ENCODE measurements at places on chromosomes 11 and 22.

DNA sequence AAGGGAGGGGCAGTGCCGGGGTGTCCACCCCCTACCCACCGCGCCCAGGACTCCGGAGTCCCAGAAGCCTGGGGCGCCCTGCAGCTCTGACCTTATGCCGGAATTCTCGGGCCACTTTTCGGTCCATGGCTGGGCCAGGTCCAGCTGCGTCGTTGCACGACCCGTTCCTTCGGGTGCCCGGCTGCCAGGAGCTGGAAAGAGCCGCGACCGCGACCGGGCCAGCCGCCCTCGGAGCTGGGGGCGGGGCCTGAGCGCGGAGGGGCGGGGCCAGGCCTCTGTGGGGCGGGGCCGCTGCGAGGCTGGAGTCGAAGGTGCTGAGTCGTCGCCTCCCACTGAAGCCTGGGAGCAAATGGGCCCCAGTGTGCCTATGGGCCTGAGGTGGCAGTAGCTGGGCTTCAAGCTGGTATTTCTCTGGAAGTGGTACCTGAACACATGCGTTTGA, at the start of gene USH1C:
TSS of gene USH1C (minus strand) at position 236 of the 442 bp plus-strand sequence. CDS start at position 127, 109 bp downstream.
- no peak for DNase-seq

GRCh38 chr11:4466131-4466870, 16.1 kb upstream of the OR52K1 start:
- peak; percentile 47 for DNase-seq

DNA sequence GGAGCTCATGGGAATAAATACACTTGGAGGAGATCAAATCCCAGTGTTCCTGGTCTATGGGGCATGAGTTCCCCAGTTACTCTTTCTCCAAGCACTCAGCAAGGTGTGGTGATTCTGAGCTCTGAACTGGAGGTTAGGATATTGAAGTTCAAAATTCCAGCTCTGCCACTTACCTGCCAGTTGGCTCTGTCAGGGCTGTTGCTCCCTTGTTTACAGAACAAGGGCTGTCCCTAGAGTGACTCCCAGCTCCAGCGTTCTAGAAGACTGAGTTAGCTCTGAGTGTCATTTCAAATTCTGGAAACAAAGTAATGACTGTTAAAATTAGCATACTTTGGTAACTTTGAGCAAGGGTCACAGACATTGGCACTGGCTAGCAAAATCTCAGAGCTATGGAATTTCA, 69.7 kb upstream of the ZBED5 start:
- no peak for DNase-seq

- DNase-seq: no peak
These were observed 64.0 kb upstream of the CAPRIN1 start for GRCh38 chr11:33987545-33987944.

GRCh38 chr11:93541884-93542810, 1.0 kb downstream of the SMCO4 start:
- DNase-seq: no peak

- DNase-seq: no peak
These were observed 77.4 kb upstream of the WNT7B start for GRCh38 chr22:46054091-46055073.

- DNase-seq: no peak
These were observed 456 bp downstream of the AAMDC start for GRCh38 chr11:77821349-77821851.

DNA sequence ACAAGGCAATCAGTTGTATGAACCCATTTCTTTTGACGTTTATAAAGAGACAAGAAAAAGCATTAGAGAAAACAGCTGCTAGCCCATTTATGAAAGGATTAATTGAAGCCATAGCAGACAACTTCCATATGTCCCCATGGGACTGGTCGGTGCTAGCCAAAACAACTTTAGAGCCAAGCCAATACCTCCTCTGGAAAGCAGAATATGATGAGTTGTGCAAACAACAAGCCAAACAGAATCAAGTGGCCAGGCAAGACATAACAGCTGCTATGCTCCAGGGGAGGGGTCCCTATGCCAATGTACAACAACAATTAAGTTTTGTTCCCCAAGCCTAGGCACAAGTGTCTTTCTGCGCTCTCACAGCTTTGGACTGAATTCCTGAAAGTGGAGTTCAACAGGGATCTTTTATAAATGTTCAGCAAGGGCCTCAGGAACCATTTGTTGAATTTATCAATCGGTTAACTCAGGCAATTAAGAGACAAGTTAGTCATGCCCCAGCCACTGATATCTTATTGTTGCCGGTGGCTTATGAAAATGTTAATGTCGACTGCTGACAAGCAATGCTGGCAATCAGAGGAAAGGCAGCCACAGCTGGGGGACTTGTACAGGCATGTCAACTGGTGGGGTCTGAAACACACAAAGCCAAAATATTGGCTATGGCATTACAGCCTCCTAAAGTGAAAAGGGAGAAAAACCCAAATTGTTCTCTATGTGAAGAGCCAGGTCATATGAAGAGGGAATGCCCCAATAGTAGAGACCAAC, 1593.1 kb upstream of the TENM4 start:
- no peak for DNase-seq

DNA sequence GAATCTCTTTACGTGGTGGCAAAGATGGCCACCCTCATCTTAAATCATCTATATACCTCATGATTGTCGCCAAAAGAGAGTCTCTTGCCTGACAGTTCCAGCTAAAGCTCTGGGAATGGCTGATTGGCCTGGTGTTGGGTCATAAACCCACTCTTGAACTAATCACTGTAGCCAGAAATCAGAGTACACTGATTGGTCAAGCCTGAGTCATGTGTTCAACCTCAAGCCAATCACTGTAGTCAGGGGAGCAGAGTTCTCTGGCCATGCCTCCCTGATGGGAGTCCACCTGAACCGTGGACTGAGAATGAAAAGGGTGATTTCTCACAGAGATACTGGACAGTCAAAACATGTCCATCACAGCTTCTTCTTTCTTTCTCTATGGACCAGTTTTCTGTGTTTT, 45.8 kb downstream of the RCN1 start:
- DNase-seq: no peak

- DNase-seq: no peak
These were observed 58.2 kb downstream of the WNT7B start for GRCh38 chr22:45918459-45919370.

DNA sequence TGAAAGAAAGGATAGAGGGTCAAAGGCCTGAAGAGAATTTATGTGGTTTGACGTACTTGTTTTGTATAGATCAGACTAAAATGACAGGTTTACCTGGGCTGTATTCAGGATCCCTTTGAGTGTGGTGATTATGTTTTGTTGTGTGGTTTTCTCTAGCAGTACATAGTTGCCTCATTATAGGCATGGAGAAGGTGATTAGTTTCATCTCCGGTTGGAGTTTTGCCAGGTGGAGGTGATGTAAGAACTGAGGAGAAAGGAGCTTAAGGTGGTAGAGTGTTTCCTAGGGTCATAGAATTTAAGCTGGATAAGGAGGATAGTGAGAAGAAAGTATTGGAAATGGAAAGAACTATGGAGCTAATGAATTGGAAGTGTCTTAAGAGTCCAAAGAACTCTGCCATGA, 229.0 kb downstream of the TMEM135 start:
- no peak for DNase-seq

GRCh38 chr22:39306456-39307361, 12.7 kb downstream of the RPL3 start:
- DNase-seq: no peak

GRCh38 chr11:40401132-40401853, 1058.2 kb downstream of the LRRC4C start:
- no peak for DNase-seq

DNA sequence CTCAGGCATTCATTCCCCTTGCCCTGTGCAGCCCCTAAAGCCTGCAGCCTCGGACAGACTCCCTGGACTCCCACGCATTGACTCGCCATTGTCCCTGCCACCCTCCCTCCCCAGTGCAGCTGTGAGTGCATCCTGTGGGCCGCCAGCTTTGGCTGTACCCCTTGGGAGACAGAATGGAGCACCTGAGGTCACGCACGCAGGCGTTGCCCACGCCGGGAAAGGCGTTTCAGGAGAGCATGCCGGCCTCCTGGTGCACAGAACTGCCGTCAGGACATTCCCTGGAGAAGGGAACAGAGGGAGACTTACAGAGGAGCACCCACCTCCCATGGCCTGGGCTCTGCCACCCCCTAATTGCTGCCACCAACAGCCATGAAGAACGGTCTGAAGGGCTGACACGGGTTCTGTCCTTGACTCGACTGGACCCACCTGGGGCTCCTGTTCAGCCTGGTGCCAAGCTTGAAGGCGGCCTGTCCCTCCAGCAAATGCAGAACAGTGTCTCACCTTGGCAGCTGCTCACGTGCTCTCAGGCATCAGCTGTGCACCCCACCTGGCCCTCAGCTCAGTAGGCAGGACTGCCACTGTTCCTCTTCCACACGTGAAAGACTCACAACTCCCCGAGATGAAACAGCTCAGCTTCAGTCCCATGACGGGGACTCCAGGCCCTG, 503.8 kb downstream of the BRD1 start:
- no peak for DNase-seq

GRCh38 chr22:25650833-25651232, 86.4 kb downstream of the GRK3 start:
- no peak for DNase-seq

GRCh38 chr11:125372088-125372487, 124.0 kb downstream of the FEZ1 start:
- no peak for DNase-seq

DNA sequence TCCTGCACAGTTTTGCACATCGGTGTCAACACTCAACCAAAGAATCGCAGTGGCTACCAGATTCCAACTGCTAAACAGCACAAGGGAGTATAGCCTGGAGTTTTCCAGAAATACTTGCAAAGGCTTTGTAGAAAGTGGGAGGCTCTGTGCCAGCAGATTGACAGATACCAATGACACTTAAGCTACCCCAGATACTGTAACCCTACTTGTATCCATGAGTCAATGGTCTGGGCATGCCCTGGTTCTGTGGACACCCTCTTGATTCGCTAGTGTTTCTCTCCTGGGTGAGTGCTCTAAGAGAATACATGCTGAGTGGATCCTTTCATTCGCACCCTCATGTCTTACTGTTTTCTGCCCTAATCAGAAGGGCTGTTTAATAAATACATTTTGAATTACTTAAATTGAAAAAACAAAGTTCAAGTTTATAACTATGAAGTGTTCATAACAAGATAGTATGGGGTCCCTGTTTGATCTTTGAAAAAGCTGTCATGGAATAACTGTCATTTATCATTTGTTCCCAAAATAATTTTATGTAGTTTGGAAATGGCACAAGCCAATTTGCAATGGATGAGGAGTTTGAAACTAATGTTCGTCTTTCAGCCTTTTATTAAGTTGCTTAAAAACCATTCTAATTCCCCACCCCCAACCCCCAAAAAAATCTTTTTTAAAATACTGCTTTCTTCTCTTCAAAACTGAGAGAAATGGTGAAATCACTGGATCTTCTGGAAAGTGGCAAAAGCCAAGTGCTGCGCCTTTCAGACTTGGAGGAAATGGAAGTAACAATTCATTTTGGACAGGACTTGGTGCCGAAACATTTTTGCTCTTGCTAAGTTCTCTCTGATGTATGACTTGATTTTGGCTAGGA, 600.5 kb upstream of the TENM4 start:
- no peak for DNase-seq

- no peak for DNase-seq
These were observed 197.8 kb downstream of the MN1 start for GRCh38 chr22:27603800-27604144.

DNA sequence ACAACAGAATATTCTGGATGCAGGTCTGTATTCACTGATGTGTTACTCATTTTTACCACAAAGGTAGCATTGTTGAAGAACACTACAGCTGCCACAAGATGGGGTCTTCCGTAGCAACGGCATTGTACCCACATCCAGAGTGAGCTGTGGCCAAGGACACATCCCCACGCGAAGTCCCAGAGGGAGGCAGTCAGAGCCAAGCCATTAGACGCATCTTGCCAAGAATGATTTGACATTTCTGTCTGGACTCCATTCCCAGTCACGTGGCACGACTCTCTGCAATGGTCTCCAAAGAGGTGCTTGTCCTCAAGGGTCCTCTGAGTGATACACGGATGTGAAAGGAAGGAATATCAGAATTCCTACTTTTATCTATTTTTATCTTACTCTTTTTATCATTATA, 15.5 kb downstream of the OPCML start:
- DNase-seq: no peak

GRCh38 chr11:2377511-2378443, 667 bp downstream of the CD81 start:
- peak; percentile 85 for DNase-seq

DNA sequence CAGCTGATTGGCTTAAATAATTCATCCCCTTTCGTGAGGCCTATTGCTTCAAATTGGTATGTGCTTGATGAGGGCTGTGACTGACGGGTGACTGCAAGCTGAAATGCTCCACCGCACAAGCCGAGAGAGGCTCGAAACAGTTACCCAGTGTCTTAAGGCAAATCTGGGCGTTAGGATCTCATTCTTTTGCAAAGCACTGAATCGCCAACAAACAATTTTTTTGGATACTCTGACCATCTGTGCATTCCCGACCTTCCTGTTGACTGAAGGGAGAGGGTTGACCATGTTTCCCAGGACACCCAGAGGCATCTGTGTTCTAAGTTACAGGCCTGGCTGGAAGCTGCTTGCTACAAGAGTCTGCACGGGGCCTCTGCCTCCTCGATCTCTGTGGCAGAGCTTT, 32.1 kb downstream of the CACNG2 start:
- peak; percentile 37 for DNase-seq

DNA sequence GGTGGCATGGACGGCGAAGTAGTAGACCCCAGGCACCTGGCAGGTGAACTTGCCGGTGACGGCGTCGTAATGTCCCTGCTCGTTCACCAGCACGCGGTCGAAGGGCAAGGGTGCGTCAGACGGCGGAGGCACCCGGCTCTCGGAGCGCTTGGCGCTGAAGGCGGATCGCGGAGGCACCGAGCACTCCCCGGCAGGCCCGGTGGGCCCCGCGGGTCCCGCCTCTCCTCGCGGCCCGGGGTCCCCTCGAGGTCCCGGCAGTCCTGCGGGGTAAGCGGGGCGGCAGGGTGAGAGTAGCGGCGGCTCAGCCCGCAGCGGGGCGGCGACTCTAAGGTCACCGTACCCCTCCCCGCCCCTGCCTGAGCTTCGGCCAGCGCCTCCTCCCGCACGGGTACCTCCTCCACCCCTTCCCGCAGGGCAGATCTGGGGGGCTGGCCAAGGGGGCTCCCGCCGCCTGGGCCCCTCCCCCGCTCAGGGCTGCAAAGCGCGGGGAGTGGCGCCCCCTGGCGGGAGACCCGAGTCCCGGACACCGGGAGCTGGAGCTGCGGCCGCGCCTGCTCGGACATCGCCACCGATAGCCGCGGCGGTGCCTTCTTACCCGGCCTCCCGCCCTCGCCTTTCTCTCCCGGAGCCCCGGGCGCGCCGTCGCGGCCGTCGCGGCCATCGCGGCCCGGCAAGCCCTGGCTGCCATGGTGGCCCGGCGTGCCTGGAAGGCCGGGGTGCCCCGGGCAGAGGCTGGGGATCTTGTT, 921 bp downstream of the C1QTNF5 start:
- DNase-seq: no peak

DNA sequence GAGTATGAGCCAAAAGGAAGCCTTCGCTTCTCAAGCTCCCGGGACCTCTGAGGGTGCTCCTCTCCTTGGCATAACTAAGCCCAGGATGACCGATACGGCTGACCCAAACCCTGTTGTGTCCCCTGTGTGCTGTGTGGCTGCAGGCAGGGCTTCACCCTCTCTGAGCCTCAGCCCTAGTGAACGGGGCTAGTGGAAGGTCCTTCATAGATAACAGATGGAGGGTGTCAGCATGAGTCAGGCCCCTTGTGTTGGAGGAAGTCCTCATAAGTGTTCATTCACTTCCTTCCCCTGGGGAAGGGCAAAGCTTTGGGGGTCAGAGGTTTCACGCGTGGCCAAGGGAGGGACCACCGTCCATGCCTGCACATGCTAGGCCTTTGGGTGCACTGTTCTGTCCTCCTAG, 21.5 kb downstream of the SHISAL1 start:
- no peak for DNase-seq
